ENCODE measurements at places on chromosomes 3 and 15.

GRCh38 chr3:154758109-154758868, 321.8 kb upstream of the MME start:
- DNase-seq: no peak

- DNase-seq: no peak
These were observed 667.4 kb downstream of the NTRK3 start for GRCh38 chr15:87589134-87589533.

GRCh38 chr3:134347551-134347950, 26.7 kb downstream of the AMOTL2 start:
- no peak for DNase-seq

DNA sequence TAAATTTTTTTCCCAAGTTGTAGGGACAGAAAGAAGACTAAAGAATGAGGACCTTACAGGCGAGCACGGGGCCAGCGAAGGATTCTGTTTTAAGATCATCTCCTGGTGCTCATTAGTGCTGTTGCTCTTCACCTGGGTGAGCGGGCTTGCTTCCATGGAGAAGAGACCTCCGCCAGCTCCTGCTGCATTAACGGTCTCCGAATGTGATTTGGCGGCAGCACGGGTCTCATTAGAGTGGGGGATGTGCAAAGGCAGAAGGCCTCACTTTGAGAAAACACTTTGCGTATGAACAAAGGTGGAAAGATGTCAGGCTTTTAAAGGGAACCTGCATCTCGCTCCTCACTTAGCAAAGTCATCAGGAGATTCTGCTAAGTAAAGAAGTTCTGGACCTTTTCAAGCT, 753.4 kb upstream of the CFAP20DC start:
- no peak for DNase-seq

DNA sequence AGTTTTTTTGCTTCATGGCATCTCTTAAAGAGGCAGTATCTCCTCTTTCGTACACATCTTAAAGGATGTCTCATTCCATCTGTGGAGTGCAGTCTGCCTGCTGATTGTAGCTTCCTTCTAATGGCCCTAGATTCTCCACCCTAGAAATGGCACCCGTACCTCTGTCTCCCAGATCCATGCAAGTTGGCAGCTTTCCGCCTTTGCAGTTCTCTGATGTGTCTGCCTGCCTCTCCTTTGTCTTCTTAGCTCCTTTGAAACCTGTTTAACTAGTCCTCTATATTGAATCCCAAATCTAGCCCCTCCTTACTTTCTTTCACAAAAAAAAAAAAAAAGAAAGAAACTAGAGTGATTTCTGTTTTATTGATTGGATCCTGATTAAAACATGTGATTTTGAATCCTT, 1025.0 kb downstream of the ZPLD1 start:
- DNase-seq: no peak

- no peak for DNase-seq
These were observed 294.3 kb downstream of the THSD4 start for GRCh38 chr15:71409541-71409940.

DNA sequence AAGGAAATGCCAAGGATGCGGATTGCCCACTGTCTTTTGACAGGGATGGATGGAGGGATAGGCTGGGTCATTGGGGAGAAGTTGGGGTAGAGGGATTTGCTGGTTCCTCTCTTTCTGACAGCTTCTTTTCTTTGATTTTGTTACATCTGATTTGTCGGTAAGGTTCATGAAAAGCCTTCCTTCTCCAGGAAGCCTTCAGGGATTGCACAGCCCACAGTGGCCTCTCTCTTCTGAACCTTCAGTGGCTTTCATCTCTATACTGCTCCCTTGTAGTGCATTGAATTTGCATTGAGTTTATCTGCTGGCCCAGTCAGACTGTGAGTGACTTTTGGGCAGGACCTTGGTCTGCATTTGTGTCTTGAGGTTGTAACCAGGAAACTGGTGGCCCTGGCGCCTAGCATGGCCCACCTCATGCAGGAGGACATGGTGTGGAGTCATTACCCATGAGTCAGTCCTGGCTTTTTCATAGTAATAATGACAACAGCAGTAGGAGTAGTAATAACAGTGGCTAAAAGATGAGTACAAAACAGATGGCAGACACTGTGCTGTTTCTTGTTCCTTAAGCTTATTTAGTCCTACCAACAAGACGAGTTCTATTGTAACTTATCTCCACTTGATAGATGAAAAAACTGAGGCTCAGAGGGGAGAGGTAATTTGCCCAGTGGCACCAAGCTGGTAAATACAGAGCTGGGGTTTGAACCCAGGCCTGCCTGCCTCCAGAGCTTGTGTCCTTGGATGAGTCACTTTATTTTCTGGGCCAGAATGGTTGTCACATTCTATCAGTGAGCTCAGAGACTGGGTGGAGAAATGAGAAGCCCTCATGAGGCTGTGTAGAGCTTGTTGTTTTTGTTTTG, 28.4 kb downstream of the SMAD6 start:
- DNase-seq: no peak

- no peak for DNase-seq
These were observed 317.6 kb upstream of the TBL1XR1 start for GRCh38 chr3:177514611-177515499.

DNA sequence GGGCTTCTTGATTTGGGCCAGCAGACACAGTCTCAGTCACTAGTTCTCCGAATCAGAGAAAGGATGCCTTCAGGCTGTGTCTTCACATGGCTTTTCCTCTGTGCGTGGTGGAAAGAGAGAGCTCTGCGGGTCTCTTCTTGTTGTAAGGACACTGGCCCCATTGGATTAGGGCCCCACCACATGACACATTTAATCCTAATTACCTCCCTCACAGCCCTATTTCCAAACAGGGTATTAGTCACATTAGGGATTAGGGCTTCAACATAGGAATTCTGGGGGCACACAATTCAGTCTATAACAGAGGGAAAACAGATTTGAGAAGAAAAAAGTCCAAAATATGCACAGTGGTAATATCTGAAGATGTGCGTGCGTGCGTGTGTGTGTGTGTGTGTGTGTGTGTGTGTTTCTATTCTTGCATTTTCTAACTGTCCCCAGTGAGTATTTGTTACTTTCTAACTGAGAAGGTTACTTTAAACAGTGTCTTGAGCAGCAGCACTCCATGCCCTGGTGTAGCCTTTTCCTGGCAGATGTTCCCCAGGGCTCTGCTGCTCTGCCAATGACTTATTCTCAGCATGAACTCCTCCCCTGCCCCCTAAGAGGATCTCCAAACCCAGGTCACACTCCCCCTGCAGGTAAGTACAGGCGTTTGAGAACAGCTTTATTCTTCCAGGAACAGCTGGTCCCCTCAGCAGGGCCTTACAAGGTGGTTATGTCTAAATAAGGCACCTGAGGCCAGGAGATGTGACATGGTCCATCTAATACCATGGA, 72.9 kb downstream of the RPL39L start:
- DNase-seq: peak; percentile 68

GRCh38 chr3:107206141-107206540, 171.1 kb upstream of the CCDC54 start:
- no peak for DNase-seq

DNA sequence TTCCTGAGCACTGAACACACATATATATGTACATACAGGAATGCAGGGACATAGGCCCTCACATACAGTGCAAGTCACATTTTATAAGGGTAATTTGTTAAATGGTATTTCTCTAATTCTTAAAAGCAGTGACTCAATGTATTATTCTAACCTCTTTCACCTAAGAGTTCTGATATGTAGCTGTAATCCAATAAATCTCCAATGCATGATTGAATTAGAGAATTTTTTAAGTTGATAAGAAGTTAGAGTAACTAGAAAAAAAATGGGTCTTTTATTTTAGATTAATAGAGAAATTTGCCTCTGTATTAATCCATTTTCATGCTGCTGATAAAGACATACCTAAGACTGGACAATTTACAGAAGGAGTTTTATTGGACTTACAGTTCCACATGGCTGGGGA, 98.2 kb downstream of the RBMS3 start:
- no peak for DNase-seq

- no peak for DNase-seq
These were observed 70.9 kb downstream of the AAGAB start for GRCh38 chr15:67183443-67184169.

DNA sequence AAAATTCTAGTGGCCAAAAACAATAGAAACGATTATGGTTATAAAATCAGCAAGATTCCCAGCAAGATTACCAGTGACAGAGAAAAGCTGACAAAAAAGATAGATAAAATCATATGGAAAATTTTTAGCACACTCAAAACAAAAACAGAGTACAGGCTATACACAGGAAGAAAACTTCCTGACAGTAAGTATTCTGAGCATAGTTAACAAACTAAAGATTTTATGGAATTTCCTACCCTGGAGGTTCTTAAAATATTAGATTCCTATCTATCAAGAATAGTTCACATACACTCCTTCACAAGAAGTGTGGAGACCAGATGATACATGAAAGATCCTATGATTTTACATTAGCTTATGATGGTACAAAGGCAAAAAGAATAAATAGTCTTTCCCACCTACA, 50.8 kb downstream of the ZNF148 start:
- DNase-seq: no peak

DNA sequence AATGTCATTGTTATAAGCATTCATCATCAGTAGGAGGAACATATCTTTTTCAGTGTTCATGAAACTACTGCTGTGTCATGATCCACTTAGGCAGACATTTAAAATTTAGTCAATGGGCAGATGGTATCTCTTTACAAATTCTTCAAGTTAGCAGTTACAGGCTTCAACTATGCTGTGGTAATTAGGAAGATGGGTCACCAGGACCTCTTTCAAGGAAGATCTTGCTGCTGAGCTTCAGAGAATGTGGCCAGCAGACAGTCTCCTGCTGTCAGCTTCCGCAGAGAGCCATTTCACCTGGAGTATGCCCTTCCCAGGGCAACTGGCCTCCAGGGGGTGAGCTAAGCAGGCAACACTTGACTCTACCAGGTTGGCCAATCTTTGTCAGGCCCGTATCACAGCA, 19.4 kb downstream of the IFT57 start:
- DNase-seq: peak; percentile 38

DNA sequence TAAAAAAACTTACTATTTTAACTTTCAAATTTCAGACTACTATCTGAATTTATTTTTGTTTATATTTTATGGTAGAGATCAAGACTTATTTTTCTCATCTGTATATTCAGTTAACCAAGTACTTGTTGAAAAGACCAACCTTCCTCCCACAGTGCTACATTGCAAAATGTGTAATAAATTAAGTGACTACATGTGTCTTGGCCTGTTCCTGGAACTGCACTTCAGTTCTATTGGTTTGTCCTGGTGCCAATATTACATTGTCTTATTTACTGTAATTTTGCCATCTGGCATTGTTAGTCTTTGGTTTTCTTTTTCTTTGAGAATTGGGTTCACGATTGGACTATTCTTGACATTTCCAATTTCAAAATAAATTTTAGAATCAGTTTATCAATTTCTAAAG, 138.4 kb upstream of the KCNMB2 start:
- no peak for DNase-seq

DNA sequence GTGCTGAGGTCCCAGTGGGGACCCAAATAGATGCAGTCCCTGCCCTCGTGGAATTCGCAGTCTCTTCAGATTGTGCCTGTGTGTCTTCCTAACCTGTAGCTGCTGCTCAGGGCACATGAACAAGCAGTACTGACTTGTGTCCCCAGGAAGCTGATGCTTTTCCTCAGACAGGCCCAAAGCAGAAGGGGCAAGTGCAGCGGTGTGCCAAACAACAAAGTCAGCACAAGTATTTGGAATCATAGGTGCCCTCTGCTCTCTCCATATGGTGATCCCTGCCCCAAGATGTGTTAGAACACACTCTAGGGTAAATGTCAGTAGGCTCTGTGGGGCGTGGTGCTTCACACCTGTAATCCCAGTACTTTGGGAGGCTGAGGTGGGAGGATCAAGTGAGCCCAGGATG, 21.9 kb downstream of the BHLHE40 start:
- DNase-seq: no peak

DNA sequence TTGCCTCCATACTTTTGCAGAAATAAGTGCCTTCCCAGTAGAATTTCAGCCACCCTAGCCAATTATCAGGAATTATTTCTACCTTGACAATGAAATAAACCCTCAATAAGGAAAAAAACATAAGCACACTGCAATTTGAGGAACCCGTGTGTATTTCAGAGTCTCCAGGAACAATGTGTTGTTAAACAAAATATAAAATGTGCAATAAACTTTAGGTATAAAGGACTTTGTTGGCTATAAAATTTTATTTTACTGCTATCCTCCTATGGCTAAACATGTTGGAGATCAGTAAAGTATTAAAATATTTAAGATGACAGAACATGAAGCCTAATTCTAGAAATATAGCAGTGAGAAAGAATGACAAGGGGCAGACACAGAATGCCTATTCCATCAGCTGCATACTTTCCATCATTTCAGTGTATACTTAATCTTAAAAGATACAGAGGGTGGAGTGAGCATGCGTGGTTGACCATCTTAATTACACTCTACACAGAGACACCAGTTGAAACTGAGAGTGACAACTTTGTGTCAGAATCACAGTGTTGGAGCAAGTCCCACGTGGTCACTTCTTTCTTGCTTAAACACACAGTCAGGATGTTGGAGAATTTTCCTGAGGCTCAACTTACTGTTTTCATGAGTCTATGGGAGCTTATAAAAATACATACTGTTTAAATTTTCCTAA, 79.0 kb upstream of the SUCLG2 start:
- DNase-seq: no peak

DNA sequence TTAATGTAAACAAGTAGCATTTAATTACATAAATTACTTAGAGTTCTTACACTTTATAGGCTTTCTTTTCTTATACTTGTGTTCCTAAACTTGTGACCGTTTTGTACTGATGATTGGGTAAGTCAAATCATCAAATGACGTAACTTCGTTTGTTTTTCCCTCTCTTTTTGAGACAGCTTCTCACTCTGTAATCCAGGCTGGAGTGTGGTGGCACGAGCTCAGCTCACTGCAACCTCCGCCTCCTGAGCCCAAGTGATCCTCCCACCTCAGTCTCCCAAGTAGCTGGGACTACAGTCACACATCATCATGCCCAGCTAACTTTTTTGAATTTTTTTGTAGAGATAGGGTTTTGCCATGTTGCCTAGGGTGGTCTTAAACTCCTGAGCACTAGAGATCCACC, 226.0 kb downstream of the TCF12 start:
- DNase-seq: no peak

GRCh38 chr3:143472731-143473523, 353.4 kb downstream of the CHST2 start:
- DNase-seq: no peak

Data from WTC11 (cell line).